ENCODE measurements at places on chromosomes 7 and 10. TPM values are rescaled to one million over a fixed set of nuclear protein-coding genes. Genes with fewer than 3 reads are reported as not detected.

The PIP gene
- total RNA-seq = not detected

The TCF7L2 gene
- total RNA-seq = 3.3 TPM

The TUBAL3 gene
- not detected for total RNA-seq

The AVPI1 gene
- total RNA-seq = 26.8 TPM

The HYAL4 gene
- 0.37 TPM for total RNA-seq

The PIK3AP1 gene
- total RNA-seq = not detected

The VSTM4 gene
- total RNA-seq = 0.29 TPM

The GJD4 gene
- total RNA-seq = not detected

The LEP gene
- total RNA-seq = not detected

The PAPOLB gene
- total RNA-seq = 0.02 TPM
